ENCODE measurements at places on chromosomes 11 and 22. TPM values are rescaled to one million over a fixed set of nuclear protein-coding genes. Genes with fewer than 3 reads are reported as not detected.

Gene CRYBB3
- not detected for total RNA-seq

Gene P2RY2
- not detected for total RNA-seq

Gene LARGE1
- total RNA-seq: 12.1 TPM

Gene MRGPRX4
- total RNA-seq: not detected

Gene LIMK2
- total RNA-seq: 13.6 TPM

Gene ISX
- not detected for total RNA-seq

Gene SCUBE2
- total RNA-seq: 0.20 TPM

Gene TMEM138
- 25.6 TPM for total RNA-seq

Gene BAIAP2L2
- 4.1 TPM for total RNA-seq

Gene CDON
- 11.9 TPM for total RNA-seq

Gene OR52H1
- total RNA-seq: not detected

Gene SERHL2
- total RNA-seq: 5.1 TPM

Gene OR4D9
- total RNA-seq: not detected

Gene SLC5A1
- not detected for total RNA-seq

Gene SCO2
- 2.7 TPM for total RNA-seq

Gene VPREB1
- not detected for total RNA-seq

All from subcutaneous preadipocyte (primary cell).